ENCODE measurements at places on chromosomes 6 and 20.

- no peak for DNase-seq
Measured at GRCh38 chr6:96716221-96716620, 121.1 kb downstream of the GPR63 start.

GRCh38 chr6:96164802-96165201 is 149.0 kb downstream of the FUT9 start:
- no peak for DNase-seq

GRCh38 chr20:23530937-23531567 is 37.2 kb downstream of the CST9L start:
- no peak for DNase-seq

GRCh38 chr20:57761413-57761734 is 51.6 kb upstream of the PMEPA1 start:
- no peak for DNase-seq

GRCh38 chr20:60667641-60668040 is 584.4 kb upstream of the CDH4 start:
- DNase-seq = no peak

DNA sequence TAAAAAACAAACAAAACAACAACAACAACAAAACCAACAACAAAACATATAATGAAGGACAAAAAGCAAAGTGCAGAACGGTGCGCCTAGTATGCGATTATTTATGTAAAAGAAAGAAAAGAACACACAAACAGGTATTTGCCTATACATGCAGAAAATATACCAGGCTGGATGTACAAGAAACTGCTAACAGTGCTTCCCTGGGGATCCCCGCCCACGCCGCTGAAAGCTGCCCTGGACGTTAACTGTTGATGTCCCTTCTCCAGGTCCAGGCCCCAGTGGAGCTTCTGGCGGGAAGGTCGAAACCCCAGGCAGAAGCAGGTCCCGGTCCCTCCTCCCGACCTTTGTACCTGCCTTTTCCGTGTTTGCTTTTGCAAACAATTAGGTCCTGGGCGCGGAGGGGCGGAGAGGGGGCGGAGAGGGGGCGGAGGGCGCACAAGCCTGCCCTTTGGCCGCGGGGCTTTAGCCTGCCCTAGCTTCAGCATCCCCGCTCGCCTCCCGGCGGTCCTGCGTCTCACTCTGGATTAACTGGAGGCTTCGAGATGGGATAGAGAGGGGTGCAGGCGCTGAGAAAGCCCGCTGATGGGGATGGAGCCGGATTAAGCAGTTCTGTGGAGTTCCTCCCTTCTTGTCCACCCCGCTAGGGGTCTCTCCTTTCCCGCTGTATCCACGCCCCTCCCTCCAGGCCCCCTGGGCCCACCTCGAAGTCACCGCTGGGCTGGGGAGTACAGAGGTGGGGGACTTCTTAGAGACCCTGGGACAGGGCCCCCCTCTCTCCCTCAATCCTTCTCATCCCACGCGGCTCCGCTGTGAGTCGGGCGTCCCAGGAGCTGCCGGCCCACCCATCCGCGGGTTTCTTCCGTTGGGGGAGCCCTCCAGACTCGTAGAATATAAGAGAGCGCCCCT is 8.2 kb upstream of the AHCY start:
- DNase-seq = no peak

GRCh38 chr6:159461266-159461665 is 231.8 kb downstream of the SOD2 start:
- DNase-seq = no peak

- DNase-seq = no peak
Measured at GRCh38 chr20:49603209-49603627, 35.3 kb upstream of the PTGIS start.

GRCh38 chr6:89649682-89650081 is 11.1 kb upstream of the LYRM2 start:
- DNase-seq = no peak

- no peak for DNase-seq
Measured at GRCh38 chr6:132937466-132937906, 123.1 kb downstream of the RPS12 start.

DNA sequence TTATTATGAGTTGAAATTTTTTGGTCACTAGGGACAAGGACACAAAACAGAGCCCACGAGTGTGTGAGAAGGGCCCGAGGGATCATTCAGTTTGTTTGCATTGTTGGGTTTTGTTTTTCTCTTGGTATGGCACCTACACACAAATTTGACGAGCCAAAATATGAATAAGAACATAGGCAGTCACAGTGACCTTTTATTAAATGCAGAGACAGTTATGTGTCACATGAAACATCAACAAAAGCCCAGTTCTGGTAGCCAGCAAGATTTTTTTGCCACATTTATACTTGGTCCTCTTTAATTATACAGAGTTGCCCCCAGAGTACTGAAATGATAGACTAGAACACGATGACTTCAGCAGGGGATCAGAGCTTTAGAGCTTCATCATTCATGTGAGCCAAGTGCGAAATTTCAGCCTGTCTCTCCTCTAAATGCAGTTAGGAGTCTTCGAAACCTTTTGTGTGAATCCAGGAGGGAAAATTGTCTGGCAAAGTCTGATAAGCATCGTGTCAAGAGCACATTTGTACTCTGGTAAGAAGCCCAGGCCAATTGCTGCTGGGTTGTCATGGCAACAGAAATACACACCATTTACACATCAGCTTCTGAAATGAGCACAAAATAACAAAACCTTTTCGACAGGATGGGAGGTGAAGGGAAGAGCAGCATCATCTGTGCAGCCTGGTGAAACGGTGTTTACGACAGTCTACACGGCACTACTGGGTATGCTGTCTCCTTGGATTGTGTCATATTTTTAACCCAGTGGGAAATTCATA is 79.2 kb upstream of the RIPOR2 start:
- peak; percentile 43 for DNase-seq

DNA sequence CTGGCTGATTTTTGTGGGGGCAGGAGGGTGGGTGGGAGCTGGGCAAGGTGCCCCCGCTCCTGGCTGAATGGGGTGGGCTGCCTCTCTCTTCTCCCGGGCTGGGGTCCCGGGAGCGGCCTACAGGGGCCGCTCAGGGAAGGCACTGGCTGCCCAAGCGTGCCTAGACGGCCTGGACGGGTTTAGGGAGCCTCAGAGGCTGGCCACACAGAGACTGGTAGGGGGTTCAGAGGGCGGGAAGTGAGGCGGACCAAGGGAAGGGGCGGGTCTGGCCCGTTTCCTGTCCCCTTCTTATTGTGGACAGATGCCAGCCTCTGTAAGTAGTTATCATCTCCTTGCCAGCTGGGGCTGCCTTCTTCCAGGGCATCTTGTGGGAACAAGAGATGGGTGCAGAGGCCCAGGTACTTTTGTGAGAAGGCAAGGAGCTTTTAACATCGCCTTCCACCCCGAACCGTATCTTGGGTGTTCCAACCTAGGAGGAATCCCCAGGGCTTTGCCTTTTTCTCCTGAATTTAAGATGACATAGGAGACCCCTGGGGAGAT is 437 bp downstream of the CD40 start:
- DNase-seq = no peak

DNA sequence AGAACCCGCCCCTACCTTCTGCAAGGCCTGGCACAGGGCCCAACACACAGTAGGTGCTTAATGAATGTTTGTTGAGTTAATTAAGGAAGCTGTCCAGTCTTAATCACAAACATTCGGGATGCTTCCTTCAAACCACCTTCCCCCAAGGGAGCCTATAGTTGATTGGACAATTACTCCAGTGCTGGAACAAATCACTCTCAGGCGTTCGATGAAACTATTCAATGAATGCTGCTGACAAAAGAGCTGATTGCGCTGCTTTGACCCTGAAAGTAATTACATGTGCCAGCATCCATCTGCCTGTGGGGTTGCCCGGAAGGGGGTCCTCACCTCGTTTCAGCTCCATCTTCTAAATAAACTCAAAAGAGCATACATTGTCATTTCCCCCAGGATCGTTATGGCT is 112.0 kb upstream of the SRSF6 start:
- no peak for DNase-seq

DNA sequence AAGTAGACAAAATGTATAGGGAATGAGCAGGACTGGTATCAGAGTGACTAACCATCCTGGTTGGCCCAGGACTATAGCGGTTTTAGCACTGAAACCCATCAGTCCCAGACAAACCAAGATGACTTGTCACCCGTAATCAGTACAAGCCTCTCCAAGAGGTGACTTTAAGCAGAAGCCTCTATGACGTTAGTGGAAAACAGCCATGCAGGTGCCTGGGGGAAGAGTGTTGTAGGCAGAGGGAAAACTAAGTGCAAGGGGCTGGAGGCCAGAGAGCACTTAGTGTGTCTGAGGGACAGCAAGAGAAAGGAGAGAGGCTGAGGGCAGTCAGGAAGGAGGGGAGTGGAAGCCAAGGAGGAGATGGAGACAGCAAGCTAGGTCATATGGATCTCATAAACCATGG is 2.1 kb downstream of the SGK2 start:
- DNase-seq = no peak

GRCh38 chr20:3818155-3819151 is 1.9 kb upstream of the AP5S1 start:
- DNase-seq = no peak

GRCh38 chr20:37522260-37523011 is 1.4 kb downstream of the NNAT start:
- no peak for DNase-seq

DNA sequence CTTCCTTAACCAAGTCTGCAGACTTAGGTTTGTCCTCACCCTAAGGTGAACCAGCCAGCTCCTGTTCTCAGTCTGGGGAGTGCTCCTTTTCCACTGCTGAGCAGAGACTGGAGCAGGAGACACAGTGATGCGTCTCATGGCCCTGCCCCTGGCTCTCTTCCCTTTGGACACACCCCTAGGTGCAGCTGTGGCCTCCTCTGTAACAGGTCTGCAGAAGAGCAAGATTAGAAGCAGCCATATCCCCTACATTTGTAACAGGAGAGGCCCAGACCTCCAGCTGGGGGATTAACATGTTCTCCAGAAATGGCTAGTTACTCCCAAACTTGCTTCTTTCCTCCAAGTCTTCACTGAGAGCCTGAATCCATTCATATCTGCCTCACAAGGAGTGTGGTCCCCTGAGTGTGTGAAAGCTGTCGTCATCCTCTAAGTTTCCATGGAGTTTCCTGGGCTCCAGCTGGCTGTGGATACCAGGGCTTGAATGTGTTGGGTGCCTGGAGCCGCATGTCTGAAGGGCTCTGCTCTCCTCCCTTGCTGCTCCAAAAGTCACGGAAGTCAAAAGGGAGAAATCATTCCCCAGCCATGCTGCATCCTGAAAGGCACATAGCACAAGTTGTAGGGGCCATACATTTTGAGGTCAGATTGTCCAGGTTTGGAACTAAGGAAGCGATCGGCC is 57.7 kb downstream of the PPP1R14C start:
- no peak for DNase-seq

- DNase-seq = no peak
Measured at GRCh38 chr20:46117704-46118467, at the start of gene CD40. Gene CD40, plus strand, starts transcription at chr20:46118314. Its CDS starts 30 bp downstream, at chr20:46118344.

DNA sequence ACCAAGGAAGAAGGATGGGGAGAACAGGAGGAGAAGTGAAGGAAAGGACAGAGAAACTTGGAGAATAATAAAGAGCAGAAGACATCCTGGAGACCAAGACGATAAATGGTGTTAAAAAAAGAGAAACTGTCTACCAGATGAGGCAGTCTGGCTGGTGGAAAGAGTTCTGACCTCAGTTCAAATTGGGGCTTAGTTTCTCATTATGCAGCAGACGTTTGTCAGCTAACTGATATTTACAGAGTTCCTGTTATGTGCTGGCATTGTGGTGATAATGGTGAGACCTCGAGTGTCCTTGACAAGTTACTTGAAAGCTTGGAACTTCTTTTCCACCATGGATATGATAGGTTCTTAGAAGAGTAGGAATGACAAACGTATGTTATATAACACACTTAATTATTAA is 142.7 kb downstream of the LRRC1 start:
- DNase-seq = no peak

- no peak for DNase-seq
Measured at GRCh38 chr20:56358600-56359211, at the start of gene FAM210B. Gene FAM210B, plus strand, starts transcription at chr20:56358974. Its CDS starts 32 bp downstream, at chr20:56359006.

DNA sequence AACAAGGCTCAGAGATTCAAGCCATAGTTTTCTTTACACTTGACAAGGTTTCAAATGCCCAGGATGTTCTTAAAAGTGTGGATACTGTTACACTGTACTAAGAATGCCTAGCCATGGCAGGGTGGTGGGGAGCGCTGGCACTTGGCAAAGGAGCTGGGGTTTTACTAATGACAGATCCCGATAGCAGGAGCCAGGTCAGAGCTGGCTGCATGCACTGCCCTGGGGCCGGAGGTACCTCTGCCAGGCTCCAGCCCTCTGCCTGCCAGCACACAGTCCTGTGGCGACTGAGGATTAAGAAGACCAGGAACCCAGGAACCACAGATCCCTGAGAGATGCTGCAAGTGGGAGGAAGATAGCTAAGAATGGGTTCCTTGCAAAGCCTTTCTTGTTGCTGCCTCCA is 260.3 kb downstream of the ALDH8A1 start:
- no peak for DNase-seq

DNA sequence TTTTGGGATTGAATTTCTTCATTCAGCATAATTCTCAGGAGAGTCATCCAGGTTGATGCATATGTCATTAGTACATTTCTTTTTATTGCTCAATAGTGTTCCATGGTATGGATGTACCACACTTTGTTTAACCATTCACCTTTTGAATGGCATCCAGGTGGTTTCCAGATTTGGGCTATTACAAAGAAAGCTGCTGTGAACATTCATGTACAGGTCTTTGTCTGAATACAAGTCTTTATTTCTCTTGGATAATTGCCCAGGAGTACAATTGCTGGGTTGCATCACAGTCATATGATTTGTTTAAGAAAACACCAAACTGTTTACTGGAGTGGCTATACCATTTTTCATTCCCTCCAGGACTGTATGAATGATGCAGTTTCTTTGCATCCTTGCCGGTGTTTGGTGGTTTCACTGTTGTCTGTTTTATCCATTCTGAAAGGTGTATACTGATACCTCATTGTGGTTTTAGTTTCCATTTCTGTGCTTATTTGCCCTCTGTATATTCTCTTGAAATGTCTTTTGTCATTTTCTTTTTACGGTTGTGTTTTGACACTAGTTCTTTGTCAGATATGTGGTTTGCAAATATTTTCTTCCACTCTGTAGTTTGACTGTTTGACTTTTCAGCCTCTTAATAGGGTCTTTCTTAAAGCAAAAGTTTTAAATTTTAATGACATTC is 8.8 kb downstream of the CDKAL1 start:
- no peak for DNase-seq

DNA sequence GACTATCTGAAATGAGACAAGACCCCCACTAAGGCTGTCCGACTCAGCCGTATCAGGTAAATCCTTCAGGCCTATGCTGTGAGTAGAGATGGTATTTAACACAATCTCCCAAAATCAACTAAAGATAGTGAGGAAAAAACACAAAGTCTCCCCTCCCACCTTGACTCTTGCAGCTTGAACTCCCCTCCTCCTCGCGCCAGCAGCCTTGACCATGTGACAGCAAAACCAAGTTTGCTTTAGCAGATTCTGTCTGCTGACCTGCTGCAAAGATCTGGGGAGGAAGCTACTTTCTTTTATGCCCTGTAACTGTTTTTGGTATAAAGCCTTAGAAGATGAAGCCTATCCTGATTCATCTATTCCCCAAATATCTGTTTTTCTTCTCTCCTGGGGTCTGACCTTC is 509.5 kb downstream of the CDH26 start:
- no peak for DNase-seq

DNA sequence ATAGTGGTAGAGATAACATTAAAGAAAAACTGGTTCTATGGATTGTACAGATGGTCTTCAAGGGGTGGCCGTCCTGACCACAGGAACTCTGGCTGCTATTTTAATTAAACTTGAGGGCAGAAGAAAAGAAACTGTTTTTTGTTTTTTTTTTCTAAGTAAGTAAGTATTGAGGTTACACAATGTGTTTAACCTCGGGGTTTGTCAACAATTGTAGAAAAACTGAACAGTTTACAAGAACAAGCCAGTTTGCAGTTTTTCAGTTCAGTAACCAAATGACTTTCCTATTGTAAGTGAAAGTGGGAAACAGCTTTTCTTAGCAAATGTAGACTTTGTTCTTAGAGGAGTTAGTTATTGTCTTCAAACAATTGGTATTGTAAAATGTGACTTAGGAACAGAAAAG is 77.0 kb downstream of the PLCB1 start:
- no peak for DNase-seq

Data from AG09309 (cell line).